HFFc6 (cell line): ENCODE measurements at places on chromosomes 1 and 21.

DNA sequence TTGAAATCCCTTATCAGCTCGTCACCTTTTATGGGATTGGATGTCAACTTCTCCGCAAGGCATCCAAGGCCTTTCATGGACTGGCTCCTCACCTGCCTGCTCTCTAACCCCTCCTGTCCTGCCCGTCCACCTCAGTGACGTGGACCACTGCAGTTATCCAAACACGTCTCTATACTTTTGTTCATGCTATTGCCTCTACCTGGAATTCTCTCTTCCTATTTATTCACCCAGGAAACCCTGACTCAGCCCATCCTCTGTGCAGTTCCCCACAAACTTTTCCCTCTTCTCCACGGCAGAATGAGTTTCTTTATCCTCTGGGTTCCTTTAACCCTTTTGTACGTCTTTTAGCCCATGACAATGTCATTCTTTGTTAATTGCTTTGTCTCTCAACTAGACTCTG lies 5.1 kb upstream of the UTP25 start:
- peaks cover 59% of the 10 kb centered on the region for H3K4me1 ChIP-seq
- no peak for DNase-seq
- H3K27me3 ChIP-seq = no peaks in the 10 kb centered on the region; the same call in 1 of the 2 replicates
- H3K36me3 ChIP-seq = peaks cover 9% of the 10 kb centered on the region
- peak overlapping the region; percentile 90 for H3K27ac ChIP-seq
- peak overlapping the region; percentile 70 for H3K4me3 ChIP-seq

DNA sequence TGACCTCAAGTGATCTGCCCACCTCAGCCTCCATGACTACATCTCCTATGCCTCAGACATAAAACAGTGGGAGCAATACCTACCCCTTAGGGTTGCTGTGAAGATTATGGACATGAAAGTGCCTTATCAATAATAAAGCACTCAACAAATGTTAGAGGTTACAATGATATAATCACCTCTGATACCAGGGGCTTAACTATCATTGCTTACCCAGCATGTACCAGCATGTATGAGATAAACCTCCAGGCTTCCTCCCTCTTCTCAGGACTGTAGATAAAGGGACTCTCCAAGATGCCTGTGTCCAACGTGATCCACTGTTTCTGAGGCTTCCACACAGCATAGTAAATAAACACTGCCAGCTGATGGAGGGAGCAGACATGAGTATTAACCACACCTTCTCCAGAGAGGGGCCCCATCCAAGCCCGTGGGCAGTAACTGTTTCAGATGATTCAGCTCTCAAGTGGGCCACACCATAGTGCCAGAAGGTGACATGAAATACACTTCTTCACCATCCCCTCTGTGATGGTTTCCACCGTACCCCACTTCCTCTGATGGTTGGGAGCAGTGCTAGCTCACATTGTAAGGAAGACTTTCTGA lies 26.2 kb downstream of the RHBDL2 start:
- no peaks in the 10 kb centered on the region for H3K36me3 ChIP-seq
- no peak overlapping the region for H3K27ac ChIP-seq
- H3K4me1 ChIP-seq = no peaks in the 10 kb centered on the region
- H3K27me3 ChIP-seq = no peaks in the 10 kb centered on the region
- no peak overlapping the region for H3K4me3 ChIP-seq
- no peak for DNase-seq

GRCh38 chr1:36083635-36084496 lies at the start of gene TEKT2:
Gene TEKT2, plus strand, starts transcription at chr1:36084094. Its CDS starts 828 bp downstream, at chr1:36084922.
- no peaks in the 10 kb centered on the region for H3K36me3 ChIP-seq
- no peak for DNase-seq
- peaks cover 12% of the 10 kb centered on the region for H3K4me1 ChIP-seq
- H3K27ac ChIP-seq = no peak within 1 kb of the TSS

DNA sequence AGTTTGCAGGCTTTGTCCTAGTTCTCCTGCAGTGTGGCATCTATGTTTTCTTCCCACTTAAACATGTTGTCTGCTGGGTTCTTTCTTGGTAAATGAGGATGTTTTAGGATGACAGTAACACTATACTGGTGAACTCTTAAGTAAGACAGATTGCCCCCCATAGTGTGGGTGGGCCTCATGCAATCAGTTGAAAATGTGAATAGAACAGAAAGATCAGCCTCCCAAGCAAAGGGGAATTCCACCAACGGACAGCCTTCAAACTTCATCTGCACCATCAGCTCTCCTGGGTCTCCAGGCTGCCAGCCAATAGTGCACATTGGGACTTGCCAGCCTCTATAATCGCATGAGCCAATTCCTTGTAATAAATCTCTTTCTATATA lies 10.7 kb upstream of the TARBP1 start:
- no peaks in the 10 kb centered on the region for H3K36me3 ChIP-seq
- no peak overlapping the region for H3K4me3 ChIP-seq
- H3K27me3 ChIP-seq = peaks cover 2% of the 10 kb centered on the region; the same call in 1 of the 2 replicates
- no peak for DNase-seq
- peaks cover 43% of the 10 kb centered on the region for H3K4me1 ChIP-seq
- no peak overlapping the region for H3K27ac ChIP-seq

DNA sequence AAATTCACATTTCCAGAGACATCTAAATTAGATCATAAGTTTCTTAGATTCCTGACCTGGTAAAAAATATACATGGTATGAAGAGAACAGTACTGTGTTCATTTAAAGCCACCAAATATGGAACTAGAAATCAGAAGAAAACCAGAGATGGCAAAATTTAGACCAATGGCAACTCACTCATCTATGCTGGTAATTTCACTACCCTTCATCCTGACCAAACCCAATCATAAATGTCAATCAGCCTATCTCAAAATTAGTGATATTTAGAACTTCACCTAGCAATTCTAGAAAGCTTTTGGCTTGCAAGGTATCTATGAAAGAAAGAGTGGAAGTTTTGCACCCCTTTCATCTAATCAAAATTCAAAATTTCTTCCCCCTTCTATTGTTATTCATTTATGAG lies 107.7 kb downstream of the NIBAN1 start:
- H3K36me3 ChIP-seq = 0 out of 2 replicates have a peak, but pooled peaks cover 7% of the 10 kb centered on the region
- DNase-seq = no peak
- H3K27ac ChIP-seq = no peak overlapping the region
- peak overlapping the region; percentile 5; the same call in 1 of the 2 replicates for H3K4me3 ChIP-seq
- H3K27me3 ChIP-seq = no peaks in the 10 kb centered on the region; the same call in 1 of the 2 replicates

DNA sequence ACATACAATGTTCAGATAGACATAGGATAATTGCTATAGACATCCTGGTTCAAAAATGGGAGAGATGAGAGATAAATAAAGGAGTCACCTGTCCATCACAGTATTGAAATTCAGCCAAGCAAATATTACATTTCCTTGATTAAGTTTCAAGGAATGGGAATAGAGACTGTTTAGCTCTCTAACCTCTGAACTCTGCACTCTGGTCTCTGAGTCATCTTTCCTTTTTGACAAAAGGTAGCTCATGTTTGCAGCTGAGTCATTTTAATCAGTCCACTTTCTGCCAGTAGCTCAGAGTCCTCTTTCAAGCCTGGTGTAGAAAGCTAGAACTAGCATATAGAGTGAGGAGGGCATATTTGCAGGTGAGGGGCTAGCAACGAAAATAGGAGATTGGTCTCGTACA lies 51.4 kb upstream of the GJA8 start:
- no peak overlapping the region for H3K27ac ChIP-seq
- no peak overlapping the region for H3K4me3 ChIP-seq
- H3K36me3 ChIP-seq = no peaks in the 10 kb centered on the region
- H3K27me3 ChIP-seq = no peaks in the 10 kb centered on the region
- no peak for DNase-seq
- no peaks in the 10 kb centered on the region; the same call in 1 of the 2 replicates for H3K4me1 ChIP-seq

GRCh38 chr1:230976825-230977747 lies 1.6 kb downstream of the TTC13 start:
- H3K4me1 ChIP-seq = peaks cover 25% of the 10 kb centered on the region
- H3K36me3 ChIP-seq = peaks cover 7% of the 10 kb centered on the region
- no peaks in the 10 kb centered on the region for H3K27me3 ChIP-seq

- peaks cover 21% of the 10 kb centered on the region for H3K36me3 ChIP-seq
- DNase-seq = peak; percentile 71
- H3K27me3 ChIP-seq = no peaks in the 10 kb centered on the region; the same call in 1 of the 2 replicates
Observed at GRCh38 chr1:112533029-112533428, 24.3 kb downstream of the WNT2B start.

GRCh38 chr1:13679651-13680050 lies 20.3 kb upstream of the PRDM2 start:
- DNase-seq = no peak
- no peaks in the 10 kb centered on the region for H3K4me1 ChIP-seq
- H3K27me3 ChIP-seq = peaks cover 2% of the 10 kb centered on the region; the same call in 1 of the 2 replicates
- no peak overlapping the region for H3K27ac ChIP-seq
- no peaks in the 10 kb centered on the region for H3K36me3 ChIP-seq

GRCh38 chr1:203126151-203126865 lies 1.2 kb upstream of the ADORA1 start:
- H3K27ac ChIP-seq = no peak overlapping the region
- peak overlapping the region; percentile 80; the same call in 1 of the 2 replicates for H3K4me3 ChIP-seq
- H3K27me3 ChIP-seq = peaks cover 26% of the 10 kb centered on the region
- peak; percentile 17 for DNase-seq
- H3K4me1 ChIP-seq = peaks cover 34% of the 10 kb centered on the region
- no peaks in the 10 kb centered on the region for H3K36me3 ChIP-seq

- H3K4me3 ChIP-seq = peak overlapping the region; percentile 77
- H3K4me1 ChIP-seq = no peaks in the 10 kb centered on the region
- no peak overlapping the region for H3K27ac ChIP-seq
- DNase-seq = no peak
- peaks cover 11% of the 10 kb centered on the region for H3K36me3 ChIP-seq
Observed at GRCh38 chr1:162070094-162070748, 730 bp downstream of the NOS1AP start.

DNA sequence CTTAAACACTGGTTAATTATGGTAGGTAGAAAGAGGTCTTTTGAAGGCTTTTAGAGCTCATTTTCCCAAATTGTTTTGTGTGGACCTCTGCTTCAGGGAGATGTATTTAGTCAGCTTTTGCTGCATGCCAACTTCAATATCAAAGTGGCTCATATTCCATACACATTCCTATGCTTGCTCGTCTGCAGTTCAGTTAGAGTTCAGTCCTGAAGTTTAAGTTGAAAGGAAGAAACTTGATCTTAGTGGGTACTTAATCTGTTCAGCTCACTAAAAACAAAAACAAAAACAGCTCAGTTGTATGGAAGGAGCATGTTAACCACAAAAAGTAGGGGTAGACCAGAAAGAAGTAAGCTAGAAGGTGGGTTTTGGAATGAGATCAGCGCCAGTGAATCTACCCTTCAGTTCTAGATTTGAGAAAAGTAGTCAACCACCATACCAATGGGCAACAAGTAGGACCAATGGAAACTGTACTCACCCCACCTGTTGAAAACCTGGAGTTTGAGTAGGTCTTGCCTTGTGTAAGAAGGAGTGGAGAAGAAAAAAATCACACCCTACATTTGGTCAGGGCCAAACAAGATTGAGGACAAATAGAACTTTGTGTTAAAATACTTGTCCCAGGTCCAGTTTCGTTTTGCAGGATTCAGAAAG lies 58.0 kb downstream of the LEPR start:
- no peaks in the 10 kb centered on the region for H3K27me3 ChIP-seq
- H3K36me3 ChIP-seq = no peaks in the 10 kb centered on the region
- H3K4me1 ChIP-seq = peaks cover 22% of the 10 kb centered on the region
- H3K27ac ChIP-seq = no peak overlapping the region
- no peak for DNase-seq
- H3K4me3 ChIP-seq = no peak overlapping the region

DNA sequence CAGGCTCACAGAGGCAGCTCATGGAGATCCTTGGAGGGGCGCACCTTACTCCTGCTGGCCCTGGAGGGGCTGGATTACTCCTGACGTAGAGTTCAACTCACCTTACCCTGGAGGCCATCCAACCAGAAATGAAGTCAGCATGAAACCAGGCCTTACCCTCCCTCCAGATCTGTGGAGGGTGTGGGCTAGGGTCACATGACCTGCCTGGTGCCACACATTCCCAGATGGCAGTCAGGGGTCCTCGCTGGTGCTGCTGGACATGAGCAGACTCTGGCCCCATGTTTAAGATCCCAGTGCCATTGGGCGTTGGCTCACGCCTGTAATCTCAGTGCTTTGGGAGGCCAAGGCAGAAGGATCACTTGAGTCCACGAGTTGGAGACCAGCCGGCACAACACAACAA lies 4.5 kb downstream of the C21orf58 start:
- no peak overlapping the region for H3K27ac ChIP-seq
- DNase-seq = no peak
- peaks cover 27% of the 10 kb centered on the region for H3K4me1 ChIP-seq
- H3K4me3 ChIP-seq = no peak overlapping the region
- H3K27me3 ChIP-seq = no peaks in the 10 kb centered on the region; the same call in 1 of the 2 replicates
- peaks cover 4% of the 10 kb centered on the region; the same call in 1 of the 2 replicates for H3K36me3 ChIP-seq

DNA sequence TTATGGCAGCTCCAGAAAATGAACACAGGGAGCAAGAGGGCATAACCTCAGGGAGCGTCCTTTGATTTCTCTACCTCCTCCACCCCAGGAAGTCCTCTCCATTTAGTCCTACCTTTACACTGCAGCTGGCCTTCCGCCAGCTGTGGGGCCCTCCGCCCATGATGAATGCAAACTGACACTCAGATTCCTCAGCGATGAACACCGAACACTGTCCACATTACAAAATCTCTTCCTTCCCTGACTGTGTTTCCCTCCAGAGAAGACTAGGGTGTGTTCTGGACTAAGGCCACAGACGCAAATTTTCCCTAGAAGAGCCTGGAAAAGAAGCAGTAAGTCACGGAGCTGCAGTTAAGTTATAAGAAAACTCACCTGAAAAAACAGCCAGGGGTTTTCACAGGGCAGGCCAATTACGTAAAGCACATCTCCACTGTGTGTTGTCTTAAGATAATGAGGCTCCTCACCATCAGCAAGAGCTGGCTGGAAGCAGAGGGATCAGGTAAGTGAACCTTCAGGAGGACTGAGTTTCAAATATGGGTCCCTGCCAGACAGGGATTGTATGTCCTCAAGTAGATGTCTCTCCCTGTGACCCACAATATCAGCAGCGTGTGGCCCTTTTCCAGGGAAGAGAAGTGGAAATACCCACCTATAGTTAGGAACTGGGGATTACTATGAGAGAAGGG lies 46.3 kb upstream of the ATP1B1 start:
- no peak for DNase-seq
- peaks cover 16% of the 10 kb centered on the region for H3K4me1 ChIP-seq
- peaks cover 2% of the 10 kb centered on the region; the same call in 1 of the 2 replicates for H3K27me3 ChIP-seq
- H3K27ac ChIP-seq = no peak overlapping the region
- H3K36me3 ChIP-seq = no peaks in the 10 kb centered on the region

- H3K4me3 ChIP-seq = no peak overlapping the region
- peaks cover 35% of the 10 kb centered on the region for H3K4me1 ChIP-seq
- no peak overlapping the region for H3K27ac ChIP-seq
- DNase-seq = no peak
- H3K27me3 ChIP-seq = no peaks in the 10 kb centered on the region
Observed at GRCh38 chr1:193192586-193192985, 6.2 kb upstream of the B3GALT2 start.

DNA sequence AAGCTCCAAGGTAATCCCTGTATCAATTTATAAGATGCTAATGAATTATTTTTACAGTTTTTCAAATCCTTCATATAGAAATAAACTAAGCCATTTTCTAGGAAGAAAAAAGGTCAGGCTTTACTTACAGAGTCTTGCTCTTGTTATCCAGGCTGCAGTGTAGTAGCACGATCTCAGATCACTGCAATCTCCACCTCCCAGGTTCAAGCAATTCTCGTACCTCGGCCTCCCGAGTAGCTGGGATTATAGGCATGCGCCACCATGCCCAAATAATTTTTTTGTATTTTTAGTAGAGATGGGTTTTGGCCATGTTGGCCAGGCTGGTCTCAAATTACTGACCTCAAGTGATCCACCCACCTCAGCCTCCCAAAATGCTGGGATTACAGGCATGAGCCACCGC lies 27.0 kb downstream of the RERE start:
- H3K4me3 ChIP-seq = no peak overlapping the region
- H3K27ac ChIP-seq = no peak overlapping the region
